ENCODE measurements at places on chromosomes 7 and 10.
A peak's percentile ranks its signal among the peaks of the same experiment; 100 is the strongest.

DNA sequence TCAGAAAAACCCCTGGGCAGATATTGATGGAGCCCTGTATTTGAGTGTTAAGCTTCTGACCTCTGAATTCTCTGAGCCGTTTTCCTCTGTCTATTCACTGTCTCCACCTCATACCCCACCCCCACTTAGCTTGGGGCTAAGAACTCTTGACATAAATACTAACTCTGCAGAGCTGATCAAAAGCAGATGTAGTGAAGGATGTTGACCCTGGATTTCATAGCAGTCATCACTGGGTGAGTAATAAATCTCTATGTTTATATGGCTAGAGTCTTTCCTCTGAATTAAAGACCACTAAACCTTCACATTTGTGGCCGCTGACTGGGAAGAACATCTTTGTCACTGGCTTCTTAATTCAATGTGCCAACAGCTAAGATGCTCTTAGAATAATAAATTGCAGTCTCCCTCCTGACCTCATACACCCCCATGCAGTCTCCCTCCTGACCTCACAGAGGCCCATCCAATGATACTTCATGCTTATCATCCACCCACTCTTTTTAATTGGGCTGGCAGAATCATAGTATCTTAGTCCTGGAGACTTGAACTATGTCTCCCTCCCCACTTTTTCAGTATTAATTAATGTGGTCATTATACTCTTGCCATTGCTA, 78.0 kb upstream of the MACROH2A2 start:
- DNase-seq: no peak

DNA sequence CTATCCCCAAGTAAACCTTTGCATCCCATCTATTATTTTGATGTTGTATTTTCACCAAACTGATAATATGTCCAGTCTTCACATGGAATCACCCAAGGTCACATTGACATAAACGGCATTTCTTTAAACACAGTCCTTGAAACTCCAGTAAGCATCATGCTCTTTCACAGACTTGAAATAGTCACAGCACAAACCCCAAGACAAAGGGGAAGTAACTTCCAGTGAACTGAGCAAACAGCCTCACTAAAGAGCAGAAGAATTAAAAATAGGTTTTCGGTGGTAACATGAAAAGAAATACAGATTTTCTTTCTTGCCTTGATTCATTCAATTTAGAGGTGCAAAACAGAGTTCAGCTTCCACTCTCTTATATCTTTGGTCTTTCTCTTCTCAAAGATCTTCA, 253.7 kb downstream of the SFMBT2 start:
- DNase-seq: no peak

- DNase-seq: no peak
Observed at GRCh38 chr7:79282882-79283602, 170.4 kb downstream of the MAGI2 start.

DNA sequence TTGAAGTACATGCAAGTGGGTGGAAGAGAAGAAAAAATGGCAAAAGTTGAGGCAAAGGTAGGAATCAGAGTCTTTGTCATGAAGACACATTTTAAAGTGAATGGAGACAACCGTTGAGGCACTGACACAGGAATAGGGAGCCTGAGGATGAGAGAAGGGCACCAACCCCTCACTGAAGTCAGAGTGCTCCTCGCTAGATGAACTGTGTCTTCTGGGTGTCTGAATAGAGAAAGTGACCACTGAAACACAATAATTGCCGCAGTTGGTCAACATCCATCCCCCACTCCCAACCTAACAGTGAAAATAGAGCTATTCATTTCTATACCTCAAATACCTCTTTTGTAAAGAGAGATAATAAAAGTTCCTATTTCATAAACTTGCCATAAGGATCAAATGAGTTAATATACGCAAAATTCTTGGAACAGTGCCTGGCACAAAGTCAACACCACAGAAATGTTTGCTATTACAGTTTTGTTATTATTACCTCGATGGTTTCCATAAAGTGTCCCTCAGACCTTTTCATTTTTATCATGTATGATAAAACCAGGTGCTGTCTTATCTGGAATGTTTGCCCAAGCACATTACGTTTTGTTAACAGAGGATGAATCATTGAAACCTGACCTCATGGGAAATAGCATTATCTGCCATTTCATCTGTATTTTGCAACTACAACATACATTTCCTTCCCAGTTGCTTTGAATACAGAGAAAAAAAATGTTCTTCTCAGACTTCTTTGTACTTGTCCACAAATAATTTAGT, 61.8 kb upstream of the SP4 start:
- no peak for DNase-seq

GRCh38 chr10:86261941-86262687, 104.5 kb downstream of the GRID1 start:
- no peak for DNase-seq

GRCh38 chr7:5266191-5267028, 16.3 kb upstream of the SLC29A4 start:
- DNase-seq: no peak

- DNase-seq: no peak
Observed at GRCh38 chr10:133160826-133161471, 930 bp downstream of the KNDC1 start.

- no peak for DNase-seq
Observed at GRCh38 chr7:40058026-40058425, 76.4 kb downstream of the MPLKIP start.

DNA sequence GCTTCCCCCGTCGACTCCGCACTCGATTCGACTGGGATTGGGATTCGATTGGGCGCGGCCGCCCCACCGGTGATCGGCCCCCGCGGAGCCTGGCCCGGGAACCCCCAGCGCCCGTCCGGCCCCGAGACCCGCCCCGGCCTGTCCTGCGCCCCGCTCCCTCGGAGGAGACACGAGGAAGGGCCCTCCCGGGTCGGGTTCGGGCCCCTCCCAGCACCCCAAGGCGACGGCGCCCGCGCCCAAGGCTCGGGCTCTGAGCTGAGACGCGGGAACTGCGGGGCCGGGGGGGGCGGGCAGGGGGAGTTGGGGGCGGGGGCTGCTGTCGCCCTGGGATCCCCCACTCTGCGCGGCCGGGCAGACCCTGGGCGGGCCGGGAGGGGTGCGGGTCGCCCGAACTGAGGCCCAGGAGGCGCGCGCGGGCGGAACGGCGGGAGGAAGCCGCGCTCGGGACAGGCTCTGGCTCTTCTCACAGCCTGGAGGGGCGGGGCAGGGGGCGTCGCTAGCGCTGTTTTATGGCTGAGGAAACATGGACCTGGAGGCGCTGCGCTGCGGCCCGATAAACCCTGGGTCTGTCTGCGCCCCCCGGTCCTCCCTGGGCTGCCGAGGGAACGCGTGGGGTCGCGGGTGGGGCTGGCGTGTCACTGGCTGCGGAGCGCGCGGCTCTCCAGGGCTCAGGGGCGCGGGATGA, 1.7 kb upstream of the NKX6-2 start:
- no peak for DNase-seq

- DNase-seq: no peak
Observed at GRCh38 chr10:1602037-1602484, 135.3 kb downstream of the ADARB2 start.

- DNase-seq: no peak
Observed at GRCh38 chr7:129777993-129778769, 166.7 kb downstream of the NRF1 start.

DNA sequence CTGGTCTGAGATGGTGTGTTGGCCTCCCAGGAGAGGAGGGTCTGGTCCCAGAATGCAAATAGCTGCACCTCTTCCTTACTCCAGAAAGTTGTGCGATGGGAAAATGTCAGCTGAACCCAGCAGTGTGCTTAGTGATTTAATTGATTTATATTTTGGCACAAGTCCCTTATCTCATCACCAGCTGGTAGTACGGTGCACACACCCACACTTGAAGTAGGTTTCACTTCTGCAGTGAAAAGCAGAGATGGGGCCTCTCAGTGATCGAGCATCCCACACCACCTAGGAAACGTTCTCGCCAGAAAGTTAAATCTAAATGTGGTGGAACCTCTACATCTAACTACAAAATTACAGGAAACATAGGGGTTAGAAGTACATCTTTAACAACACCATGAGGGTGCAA, 80.4 kb downstream of the UBE3C start:
- no peak for DNase-seq

DNA sequence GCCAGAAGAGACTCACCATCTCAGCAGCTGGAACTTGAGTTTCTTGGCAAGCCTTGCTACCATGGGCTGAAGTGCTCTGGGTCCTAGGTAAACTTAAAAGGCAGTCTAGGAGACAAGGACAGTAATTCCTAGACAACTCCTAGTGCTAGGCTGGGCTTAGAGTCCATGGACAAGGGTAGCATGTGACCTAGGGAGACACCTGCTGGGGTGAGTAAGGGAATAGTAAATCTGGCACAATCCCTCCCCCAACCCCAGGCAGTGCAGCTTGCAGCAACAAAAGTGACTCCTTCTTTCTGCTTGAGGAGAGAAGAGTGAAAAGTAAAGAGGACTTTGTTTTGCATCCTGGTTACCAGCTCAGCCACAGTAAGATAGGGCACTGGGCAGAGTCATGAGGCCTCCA, 316.5 kb upstream of the IMMP2L start:
- DNase-seq: no peak

- no peak for DNase-seq
Observed at GRCh38 chr7:67777119-67777518, 780.5 kb downstream of the TYW1 start.

DNA sequence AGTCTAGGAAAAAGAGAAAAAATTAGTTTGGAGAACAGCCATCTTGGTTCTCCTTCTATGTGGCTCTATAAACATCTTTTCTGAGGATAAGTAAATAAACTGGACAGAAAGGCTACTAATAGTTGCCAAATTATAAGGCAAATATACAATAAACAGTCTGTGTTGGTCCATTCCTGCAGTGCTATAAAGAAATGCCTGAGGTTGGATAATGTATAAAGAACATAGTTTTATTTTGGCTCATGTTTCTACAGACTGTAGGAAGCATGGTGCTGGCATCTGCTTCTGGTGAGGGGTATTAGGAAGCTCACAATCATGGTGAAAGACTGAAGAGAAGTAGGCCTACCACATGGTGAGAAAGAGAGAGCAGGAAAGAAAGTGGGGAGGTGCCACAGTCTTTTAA, 209.7 kb downstream of the MACC1 start:
- no peak for DNase-seq

GRCh38 chr10:116120688-116121455, 152.1 kb downstream of the GFRA1 start:
- no peak for DNase-seq

- no peak for DNase-seq
Observed at GRCh38 chr7:127665922-127666321, 13.9 kb downstream of the SND1 start.

GRCh38 chr10:100025576-100025975, 15.8 kb upstream of the DNMBP start:
- no peak for DNase-seq

- no peak for DNase-seq
Observed at GRCh38 chr7:118327174-118327573, 102.7 kb downstream of the ANKRD7 start.

DNA sequence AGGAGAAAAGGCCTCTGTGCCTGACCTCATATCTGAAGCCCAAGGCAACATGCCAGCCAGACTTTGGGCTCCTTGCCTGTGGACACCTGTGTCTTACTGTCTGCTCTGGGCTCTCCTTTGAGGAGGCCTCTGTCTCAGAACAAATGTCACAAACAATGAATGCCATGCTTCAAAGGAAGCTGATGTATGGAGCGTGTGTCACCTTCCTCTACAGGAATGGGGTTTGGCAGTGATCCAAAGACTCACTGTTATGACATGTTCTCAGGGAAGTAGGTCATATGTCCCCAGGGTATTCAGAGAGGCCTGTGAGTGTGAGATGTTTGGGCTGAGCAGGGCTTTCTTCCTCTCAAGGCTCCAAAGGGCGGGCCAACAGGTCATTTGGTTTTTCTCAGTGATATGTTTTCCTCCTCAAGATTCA, 38.4 kb downstream of the PTPRE start:
- DNase-seq: peak; percentile 96

DNA sequence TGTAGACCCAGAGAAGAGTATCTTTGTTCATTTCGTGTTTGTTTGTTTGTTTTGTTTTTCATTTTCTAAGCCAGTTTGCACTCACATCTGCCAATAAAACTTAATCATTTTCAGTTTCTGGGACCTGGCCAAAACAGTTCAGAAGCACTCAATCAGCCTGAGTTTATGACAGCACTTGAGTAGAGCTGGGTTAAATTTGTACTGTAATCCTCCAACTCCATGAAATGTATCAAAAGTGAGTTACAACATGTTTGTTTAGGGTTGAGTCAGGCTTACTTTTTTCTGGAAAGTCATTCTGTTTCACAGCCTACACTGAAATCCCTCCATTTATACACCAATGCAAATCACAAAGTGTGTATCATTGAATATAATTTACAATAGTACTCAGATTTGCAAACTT, 91.9 kb downstream of the ZWINT start:
- DNase-seq: no peak

DNA sequence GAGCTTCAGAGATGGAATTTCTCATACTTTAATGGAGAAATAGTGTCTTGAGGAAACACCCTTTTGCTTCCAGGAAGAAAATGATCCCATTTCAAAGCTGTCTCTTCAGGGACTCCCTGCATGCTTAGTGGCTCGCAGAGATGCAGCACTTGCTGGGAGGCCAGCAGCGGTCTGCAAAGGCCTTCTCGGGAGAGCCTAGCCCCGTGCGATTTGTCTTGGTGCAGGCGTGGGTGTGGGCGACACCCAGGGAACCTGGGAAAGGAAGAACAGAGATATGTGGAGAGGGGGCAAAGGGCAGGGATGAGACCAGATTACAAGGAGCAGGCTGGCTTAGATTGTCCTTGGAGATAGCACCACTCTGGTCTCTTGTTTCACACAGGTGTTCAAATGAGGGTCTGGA, 352.3 kb upstream of the PODXL start:
- DNase-seq: no peak

Measured in pulmonary artery endothelial cell (primary cell).